ENCODE measurements at places on chromosomes 16 and 17.

DNA sequence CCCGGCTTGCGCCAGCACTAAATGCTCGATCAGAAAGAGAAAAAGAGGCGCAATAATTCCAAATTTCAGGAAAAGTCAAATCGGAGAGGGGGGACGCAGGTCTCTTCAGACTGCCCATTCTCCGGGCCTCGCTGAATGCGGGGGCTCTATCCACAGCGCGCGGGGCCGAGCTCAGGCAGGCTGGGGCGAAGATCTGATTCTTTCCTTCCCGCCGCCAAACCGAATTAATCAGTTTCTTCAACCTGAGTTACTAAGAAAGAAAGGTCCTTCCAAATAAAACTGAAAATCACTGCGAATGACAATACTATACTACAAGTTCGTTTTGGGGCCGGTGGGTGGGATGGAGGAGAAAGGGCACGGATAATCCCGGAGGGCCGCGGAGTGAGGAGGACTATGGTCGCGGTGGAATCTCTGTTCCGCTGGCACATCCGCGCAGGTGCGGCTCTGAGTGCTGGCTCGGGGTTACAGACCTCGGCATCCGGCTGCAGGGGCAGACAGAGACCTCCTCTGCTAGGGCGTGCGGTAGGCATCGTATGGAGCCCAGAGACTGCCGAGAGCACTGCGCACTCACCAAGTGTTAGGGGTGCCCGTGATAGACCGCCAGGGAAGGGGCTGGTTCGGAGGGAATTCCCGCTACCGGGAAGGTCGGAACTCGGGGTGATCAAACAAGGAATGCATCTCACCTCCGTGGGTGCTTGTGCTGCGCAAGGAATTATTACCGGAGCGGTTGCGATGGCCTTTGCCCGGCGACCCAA, 4.0 kb upstream of the DLX4 start:
- DNase-seq: no peak

DNA sequence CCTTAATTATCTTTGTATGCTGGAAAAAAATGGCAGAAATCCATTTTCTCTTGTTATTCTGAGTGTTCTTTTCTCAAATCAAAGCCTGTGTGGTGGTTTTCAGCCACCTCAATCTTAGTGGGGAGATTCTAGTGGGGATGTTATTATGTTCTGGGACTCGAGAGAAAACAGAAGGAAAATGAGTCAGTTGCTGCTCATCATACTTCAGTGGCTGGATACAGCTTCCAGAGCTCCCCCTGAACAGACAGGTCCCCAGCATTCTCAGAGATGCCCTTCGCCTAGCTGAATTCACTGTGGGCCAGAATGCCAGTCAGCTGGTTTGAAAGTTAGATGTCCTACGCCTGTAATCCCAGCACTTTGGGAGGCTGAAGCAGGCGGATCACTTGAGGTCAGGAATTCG, 8.5 kb downstream of the ST6GALNAC1 start:
- no peak for DNase-seq

DNA sequence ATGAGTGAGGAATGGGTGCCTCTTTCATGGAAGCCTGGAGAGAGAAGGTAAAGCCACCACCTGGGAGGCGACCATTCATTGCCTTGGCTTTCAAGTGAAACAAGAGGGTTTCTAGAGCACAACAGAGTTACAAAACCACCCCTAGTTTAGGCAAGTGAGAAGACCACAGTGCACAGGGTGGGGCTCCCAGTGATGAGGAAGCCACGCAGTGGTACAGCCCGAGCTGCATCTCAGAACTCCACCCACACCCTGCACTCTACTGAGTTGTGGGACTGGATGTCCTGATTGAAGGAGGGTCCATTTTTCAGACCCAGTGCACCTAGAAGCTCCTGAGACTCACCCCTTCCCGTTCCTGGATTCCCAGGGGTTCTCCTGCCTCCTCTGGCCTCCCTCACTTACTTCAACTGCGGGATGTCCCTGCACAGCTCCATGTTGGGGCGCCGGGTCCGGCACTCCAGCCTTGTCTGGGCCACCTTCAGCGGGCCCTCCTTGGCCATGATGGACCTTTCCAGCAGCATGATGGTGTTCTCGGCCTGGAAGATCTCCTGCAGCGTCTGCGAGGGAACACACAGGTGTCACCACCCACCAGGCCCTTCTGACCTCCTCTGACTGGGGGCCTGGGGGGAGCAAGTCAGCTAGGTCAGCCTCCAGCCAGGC, 55.1 kb upstream of the EMP2 start:
- no peak for DNase-seq

GRCh38 chr16:58506241-58507194, 6.6 kb downstream of the NDRG4 start:
- DNase-seq: no peak

GRCh38 chr16:10971560-10971961, 27.2 kb downstream of the CLEC16A start:
- no peak for DNase-seq

DNA sequence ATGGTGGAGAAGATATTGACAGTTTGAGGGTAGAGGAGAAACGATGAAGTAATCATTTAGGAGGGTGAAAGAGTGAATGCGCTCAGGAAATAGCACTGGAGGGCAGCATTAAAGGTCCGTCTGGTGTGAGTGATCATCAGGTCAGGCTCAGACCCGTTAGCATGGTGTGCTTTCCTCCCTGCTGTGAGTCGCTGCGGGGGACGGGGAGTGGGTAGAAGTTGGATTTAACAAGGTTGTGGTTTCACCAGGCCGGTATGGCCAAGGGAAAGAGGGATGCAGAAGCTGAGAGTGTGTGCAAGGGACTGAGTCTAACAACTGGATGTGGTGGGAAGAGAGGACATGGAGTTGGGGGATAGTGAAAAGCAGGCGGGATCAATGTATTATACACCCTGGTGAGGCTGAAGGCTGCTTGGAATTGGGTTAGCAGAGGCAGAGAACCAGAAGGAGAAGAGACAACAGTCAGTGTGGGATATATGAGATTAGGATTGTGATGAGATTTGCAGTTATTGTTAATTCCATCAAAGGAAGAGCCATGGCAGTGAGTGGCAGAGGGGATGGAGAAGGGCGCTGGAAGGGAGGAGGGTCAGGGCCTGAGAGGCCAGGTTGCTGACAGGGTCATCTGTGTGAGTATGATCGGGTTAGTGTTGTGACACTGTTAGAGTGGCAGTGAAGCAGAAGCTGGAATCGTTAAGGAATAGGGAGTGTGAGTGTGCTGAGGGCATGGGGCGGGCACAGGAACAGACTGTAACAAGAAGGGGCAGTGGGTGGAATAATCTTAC, 59.0 kb upstream of the TBX2 start:
- DNase-seq: no peak

GRCh38 chr17:9324864-9325263, 250.8 kb downstream of the STX8 start:
- DNase-seq: no peak

DNA sequence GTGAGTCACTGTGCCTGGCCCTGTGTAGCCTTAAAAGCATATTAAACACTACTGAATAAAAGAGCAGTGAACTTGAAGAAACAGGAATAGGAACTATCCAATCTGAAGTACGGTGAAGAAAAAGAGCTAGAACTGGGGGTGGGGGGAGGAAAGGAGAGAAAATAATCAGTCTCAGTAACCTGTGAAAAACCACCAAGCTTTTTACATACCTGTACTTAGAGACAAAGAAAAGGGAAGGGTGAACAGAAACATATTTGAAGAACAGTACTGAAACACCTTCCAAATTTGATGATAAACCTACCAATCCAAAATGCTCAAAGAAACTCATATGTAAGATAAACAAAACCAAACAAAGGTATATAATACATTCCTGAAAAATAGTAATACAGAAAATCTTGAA, 77.5 kb downstream of the USP32 start:
- DNase-seq: no peak

DNA sequence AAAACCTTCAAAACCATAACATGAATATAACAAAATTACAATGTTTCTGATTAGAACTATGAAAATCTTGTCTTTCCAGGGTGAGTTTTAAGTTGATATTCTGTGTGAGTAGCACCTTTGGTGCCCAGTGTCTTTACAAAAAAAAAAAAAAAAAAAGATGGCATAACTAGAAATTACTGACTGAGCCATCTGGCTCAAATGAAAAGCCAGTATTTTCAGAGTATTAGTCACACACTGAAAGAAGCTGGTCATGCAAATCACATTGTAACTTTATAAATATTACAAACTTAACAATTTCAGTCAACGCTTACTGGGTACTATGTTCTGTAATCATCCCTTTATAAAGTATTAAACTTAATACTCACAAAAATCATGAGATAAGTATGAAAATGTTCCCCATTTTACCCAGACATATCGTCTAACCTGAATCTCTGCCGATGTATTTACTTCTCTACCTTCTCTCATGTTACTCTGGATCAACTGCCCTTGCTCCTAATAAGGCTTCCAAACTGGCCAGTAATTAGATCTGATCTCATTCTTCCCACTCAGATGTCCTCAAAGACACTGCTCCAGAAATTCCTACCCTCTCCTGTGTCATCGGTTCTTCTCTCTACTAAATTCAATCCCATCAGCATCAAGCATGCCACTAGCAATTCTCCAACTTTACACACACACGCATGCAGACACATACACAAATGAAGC, 25.4 kb downstream of the UBE2G1 start:
- DNase-seq: no peak

DNA sequence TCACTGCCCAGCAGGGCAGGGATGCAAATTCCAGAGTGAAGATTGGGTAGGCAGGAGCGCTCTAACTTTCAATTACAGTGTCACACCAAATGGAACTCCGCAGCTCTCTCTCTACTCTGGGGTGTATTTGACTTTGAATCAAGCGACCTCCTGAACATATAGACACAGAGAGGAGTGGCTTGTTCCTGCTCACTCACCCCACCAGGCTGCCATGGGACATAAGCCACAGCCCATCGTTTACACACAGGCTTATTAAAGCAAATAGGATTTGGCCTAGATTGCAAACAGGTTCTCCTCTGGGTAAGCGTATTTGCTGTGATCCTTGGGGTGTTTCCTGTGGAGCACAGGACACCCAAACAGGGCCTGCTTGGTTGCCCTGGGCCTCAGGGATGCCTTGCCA, 281.6 kb upstream of the CCL2 start:
- DNase-seq: no peak

DNA sequence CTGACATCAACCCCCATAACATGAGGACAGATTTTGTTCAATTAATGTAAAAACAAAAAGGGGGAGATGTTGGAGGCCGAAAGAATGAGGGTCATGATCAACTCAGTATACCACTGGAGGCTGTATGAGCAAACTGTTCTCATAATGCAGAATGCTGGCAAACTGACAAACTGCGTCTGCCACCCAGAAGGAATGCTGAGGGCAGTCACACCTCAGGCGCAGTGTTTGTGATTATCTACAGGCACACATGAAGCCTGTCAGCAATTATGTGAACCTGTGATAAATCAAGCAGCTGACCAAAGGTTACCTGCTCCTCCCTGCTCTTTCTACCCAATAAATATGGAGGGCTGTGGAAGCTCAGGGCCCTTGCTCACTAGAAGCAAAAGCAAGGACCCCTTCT, 27.3 kb downstream of the CD300LG start:
- no peak for DNase-seq

DNA sequence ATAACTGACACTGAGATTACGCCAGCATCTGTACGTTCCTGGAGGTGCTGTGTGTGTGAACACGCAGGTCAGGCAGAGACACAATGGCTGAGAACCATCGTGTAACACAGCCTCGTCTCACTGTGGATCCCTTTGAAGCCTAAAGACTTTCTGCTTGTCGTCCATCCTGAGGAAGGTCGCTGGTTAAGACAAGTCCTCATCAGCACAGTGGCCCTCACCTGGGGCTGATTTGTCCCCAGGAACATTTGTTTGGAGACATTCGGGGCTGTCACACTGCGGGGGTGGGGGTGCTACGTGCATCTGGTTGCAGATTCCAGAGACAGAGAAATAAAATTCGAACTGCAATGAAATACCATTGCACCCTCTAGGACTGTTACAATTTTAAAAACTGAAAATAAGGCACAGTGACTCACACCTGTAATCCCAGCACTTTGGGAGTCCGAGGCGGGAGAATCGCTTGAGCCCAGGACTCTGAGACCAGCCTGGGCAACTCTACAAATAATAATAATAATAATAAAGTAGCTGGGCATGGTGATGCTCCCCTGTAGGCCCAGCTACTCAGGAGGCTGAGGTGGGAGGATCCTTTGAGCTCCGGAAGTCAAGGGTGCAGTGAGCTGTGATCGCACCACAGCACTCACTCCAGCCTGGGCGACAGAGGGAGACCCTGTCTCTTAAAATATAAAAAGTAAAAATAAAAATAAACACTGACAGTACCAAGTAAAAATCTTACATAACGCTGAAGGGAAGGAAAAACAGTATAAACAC, 112.0 kb upstream of the METRNL start:
- no peak for DNase-seq

- no peak for DNase-seq
These were observed 2.0 kb downstream of the ABCC12 start for GRCh38 chr16:48153774-48154173.

GRCh38 chr16:76360404-76360803, 83.2 kb downstream of the CNTNAP4 start:
- no peak for DNase-seq

GRCh38 chr17:35314415-35315216, 58.8 kb downstream of the SLFN11 start:
- no peak for DNase-seq

GRCh38 chr17:9287306-9287705, 266.0 kb downstream of the NTN1 start:
- DNase-seq: no peak

Measured in activated naive CD8-positive, alpha-beta T cell treated with anti-CD3 and anti-CD28 coated beads, Interleukin-2, amount 50 U/mL, for 16 hours (primary cell).